ENCODE measurements at places on chromosomes 7 and 10. TPM values are rescaled to one million over a fixed set of nuclear protein-coding genes. Genes with fewer than 3 reads are reported as not detected.

- no peak for DNase-seq
These were observed 123.6 kb downstream of the LYZL1 start for GRCh38 chr10:29412485-29412884.

DNA sequence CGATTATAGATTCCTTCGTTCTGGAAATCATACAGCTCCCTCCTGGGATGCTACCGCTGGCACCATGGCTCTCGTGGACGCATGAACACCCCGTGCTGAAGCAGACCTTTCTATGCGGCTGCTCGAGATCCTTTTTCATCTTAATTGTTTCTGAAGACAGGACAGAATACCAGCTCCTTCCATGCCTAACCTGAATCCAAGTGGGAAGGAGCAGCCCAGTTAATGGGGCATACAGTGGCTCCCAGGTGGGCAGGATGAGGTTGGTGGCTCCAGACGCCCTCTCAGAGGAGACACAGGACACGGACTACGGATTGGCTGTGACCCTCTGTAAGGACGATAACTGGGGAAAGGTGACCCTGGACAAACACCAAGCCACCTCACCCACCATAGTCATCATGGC, 18.4 kb upstream of the LOXL4 start:
- DNase-seq, result peak; percentile 49

- DNase-seq, result no peak
These were observed 21.8 kb upstream of the LRRC4 start for GRCh38 chr7:128053023-128053422.

- DNase-seq, result no peak
These were observed 159.9 kb upstream of the ADCY1 start for GRCh38 chr7:45414226-45414625.

- DNase-seq, result no peak
These were observed 205.9 kb downstream of the MBL2 start for GRCh38 chr10:52566471-52567246.

DNA sequence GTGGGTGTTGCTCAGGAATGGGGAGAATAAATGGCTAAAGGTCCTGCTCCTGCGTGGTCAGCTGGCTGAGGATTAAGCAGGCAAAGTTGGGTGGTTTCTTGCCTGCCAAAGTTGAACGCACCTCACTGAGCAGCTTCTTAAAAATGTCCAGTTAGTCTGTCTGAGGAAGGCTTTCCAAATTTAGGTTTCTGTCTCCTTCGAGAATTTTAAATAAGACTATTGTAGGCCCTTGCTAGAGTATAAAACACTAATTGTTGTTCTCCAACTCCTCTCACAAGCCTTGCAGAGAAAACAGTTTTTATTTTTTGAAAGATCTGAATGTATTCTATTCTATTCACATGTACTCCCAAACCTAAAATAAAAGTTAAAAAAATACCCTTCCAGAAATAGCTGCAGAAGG, 122.0 kb upstream of the LAMB4 start:
- no peak for DNase-seq

- DNase-seq, result no peak
These were observed 14.4 kb downstream of the MYO1G start for GRCh38 chr7:44964384-44964830.

The GARIN1A gene
- 10.2 TPM for total RNA-seq

The PNLIPRP3 gene
- total RNA-seq, result not detected

The MKI67 gene
- 0.39 TPM for total RNA-seq

The ANAPC16 gene
- total RNA-seq, result 80.9 TPM

Measured in mesenteric fat pad (tissue), 1 donor.